Stimulated activated CD8-positive, alpha-beta memory T cell treated with anti-CD3 and anti-CD28 coated beads, Interleukin-15, amount 100 ng/mL, for 4 hours (primary cell): ENCODE measurements at places on chromosomes 13 and 19.

- DNase-seq = no peak
These were observed 2464.5 kb downstream of the PCDH9 start for GRCh38 chr13:64765636-64766035.

DNA sequence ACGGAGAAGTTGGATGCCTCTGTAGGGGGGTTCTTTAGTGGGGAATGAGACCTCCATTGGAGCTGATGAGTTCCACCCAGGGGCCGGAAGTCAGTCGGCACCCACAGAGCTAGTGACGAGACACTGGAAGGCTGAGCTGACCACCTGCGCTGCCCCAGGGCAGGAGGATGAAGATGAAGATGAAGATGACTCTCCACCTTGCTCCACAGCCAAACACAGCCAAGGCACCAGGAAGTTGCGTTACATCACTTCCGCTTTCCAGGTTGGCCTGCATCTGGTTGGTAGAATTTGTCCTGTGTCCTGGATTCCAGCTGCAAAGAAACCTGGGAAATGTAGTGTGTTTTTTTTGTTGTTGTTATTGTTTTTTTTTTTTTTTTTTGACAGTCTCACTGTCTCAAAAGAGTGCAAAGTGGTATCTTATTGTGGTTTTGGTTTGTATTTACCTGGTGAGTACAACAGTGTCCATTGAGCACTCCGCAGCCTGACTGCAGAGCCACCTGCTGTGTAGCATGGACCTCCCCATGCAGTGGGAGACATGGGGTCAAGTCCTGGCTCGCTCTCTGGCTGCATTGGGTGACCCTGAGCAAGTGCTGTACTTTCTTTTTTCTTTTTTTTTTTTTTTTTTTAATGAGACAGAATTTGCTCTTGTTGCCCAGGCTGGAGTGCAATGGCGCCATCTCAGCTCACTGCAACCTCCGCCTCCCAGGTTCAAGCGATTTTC lies 1.9 kb downstream of the TBC1D17 start:
- DNase-seq = no peak

GRCh38 chr19:29090783-29091526 lies 122.0 kb downstream of the UQCRFS1 start:
- no peak for DNase-seq

DNA sequence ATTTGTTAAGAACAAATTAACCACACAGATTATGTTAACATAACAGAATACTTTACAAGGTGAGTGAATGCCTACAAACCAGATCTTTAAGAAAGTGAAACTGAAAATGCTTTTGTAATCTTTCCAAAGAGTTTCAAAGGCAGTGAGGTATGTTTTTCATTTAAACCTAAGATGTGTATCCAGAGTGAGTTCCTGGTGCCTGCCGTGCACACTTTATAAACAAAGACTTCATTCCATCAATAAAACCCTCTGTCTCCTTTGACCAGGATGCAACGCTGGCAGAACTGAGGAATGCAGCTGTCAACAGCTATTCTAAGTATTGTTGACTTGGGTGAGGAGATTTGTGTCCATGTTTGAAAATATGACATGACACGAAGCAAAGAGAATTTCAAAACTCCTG lies 344.6 kb downstream of the DNAJC15 start:
- DNase-seq = no peak

GRCh38 chr19:32415669-32416068 lies 10.1 kb downstream of the DPY19L3 start:
- no peak for DNase-seq

GRCh38 chr13:74024314-74024713 lies 109.9 kb downstream of the KLF12 start:
- no peak for DNase-seq

DNA sequence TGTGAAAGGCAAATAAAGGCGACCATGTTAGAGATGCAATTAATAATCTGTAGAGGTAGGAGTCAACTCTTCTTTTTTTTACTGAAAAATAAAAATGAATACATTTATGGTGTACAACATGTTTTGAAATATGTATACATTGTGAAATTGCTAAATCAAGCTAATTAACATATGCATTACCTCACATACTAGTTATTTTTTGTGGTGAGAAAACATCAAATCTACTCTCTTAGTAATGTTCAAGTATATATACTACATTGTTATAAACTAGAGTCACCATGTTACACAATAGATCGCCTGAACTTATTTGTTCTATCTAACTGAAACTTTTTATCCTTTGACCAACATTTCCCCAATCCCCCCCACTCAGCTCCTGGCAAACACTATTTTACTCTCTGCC lies 143.2 kb downstream of the POU4F1 start:
- no peak for DNase-seq

GRCh38 chr19:10763828-10764339 lies 46.0 kb downstream of the DNM2 start:
- no peak for DNase-seq

DNA sequence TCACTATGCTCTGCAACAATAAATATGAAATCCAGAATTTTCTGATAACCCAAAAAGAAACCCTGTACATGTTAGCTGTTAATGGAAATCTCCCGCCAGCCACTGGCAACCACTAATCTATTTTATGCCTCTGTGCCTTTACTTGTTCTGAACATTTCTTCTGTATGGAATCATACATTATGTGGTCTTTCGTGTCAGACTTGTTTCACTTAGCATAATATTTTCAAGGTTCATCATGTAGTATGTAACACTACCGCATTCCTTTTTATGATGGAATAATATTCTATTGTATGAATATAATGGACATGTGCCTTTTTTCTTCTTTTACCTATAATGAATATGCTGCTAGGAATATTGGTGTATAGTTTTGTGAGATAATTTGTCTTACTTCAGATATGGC lies 1123.3 kb downstream of the EFNB2 start:
- no peak for DNase-seq

GRCh38 chr19:57282011-57282643 lies 1.8 kb downstream of the ZNF460 start:
- no peak for DNase-seq
